ENCODE measurements at places on chromosomes 11 and 22.

GRCh38 chr22:24758164-24758799 lies 16.2 kb downstream of the PIWIL3 start:
- DNase-seq = no peak

GRCh38 chr11:117986981-117987574 lies 884 bp downstream of the IL10RA start:
- DNase-seq = no peak

- DNase-seq = no peak
Observed at GRCh38 chr11:34148504-34149165, 43.2 kb downstream of the NAT10 start.

- DNase-seq = no peak
Observed at GRCh38 chr22:49334449-49334789, 493.3 kb downstream of the BRD1 start.

DNA sequence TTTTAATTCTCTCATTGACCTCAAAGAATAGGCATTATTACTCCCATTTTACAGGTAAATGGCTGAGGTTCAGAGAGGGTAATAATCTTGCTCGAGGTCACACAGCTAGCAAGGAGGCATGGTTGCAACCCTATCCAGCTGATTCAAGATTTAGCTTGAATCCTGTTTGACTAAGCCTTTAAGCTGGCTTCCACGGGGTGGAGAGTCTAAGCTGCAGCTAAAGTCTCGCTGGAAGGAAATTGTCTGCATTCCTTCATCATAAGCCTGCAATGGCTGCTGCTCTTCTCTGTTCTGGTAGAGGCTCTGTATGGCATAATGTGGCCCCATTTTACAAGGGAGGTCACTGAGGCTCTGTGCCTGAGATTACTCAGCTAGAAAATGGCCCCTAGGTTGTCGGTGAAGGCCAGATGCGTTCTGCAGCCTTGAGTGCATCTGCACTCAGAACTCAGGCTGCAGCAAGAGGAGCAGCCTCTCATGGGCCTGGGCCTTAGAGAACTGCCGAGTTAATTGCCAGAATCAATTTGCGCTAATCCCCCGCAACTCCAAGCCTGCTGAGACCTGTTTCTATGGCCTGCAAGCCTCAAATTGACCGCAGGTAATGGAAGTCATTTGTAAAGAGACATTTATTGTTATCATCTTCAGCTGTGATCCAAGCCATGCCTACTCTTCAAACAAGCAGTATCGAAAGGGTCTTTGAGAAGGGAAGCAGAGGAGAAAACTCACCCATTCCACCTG lies 44.1 kb upstream of the SEZ6L start:
- no peak for DNase-seq
